ENCODE measurements at places on chromosomes 4 and X.

GRCh38 chr4:1021386-1022050 is 10.1 kb downstream of the FGFRL1 start:
- DNase-seq: no peak

DNA sequence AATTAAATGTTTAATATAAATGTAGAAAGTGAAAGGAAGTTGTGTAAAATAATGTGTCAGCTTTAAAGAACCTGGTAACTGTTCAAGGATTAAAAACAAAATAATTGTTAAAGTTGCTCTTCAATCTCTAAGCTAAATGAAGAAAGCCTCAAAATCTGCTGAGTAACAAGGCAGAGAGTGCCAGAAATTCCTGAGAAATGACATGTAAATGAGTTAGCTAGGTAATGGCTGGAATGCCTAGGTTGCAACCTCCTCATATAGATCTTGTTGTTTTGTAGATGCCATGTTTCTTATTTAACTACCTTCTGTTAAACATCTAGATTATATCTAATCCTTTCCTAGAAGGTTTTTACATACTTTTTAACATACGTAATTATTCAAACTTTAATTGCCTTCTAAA is 763.6 kb upstream of the AGA start:
- DNase-seq: no peak

GRCh38 chr4:181971411-181971810 is 271.8 kb upstream of the TENM3 start:
- DNase-seq: no peak

DNA sequence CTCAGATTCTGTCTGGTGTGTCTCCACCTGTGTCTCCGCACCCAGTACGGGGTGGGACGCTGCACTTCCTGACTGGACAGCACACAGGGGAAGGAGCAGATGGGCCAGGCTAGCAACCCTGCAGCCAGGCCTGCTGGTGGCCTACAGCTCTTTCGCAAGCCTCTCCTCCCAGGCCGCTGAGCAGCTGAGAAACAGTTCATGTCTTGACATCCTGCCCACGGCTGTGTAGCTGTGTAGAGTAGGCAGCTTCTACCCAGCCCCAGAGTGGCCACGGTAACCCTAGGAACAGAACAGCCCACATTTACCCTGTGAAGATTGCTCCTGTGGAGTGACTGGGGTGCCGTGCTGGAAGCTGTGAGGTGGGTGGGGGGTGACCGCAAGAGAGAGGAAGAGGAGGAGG is 38.9 kb downstream of the CCNQ start:
- DNase-seq: no peak

GRCh38 chrX:46754586-46755061 is 4.3 kb downstream of the SLC9A7 start:
- DNase-seq: no peak

DNA sequence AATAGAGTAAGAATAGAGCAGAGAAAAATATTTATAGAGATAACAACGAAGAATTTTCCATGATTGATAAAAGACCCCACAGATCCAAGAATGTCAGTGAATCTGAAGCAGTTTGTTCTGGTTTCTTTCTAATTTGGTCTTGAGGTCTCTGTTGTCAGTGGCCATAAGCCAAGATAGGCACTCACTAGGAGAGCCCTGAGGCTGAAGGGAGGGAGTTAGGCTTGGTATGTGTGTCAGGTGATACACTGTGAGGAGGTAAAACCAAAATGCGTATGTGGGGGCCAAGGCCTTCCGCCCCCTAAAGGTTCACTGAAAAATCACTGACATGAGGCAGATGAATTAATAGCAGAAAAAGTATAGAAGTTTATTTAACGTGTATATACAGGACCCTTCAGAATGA is 382.3 kb upstream of the HTR2C start:
- no peak for DNase-seq

GRCh38 chr4:31803526-31804195 is 1083.5 kb downstream of the PCDH7 start:
- no peak for DNase-seq

DNA sequence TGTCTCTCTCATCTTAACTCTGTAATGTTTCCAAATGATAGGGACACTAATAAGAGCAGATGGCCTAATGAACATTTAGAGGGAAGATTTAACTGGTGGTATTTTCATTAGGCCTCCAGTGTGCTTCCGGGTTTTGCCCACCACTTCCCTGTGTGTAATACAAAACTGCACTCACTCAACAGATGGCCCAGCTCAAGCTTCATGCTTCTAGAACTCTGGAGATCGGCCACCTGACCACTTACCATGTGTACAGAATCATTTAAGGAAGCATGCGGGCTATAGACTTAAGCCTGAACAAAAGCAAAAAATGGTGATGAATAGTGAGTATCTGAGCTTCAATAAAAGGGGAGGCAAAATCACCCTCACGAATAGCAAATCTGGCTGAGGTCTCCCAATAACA is 89.3 kb downstream of the SH2D1A start:
- no peak for DNase-seq

- no peak for DNase-seq
These were observed 236.6 kb upstream of the PCDH18 start for GRCh38 chr4:137768881-137769280.

GRCh38 chr4:148101235-148101634 is 341.0 kb downstream of the NR3C2 start:
- DNase-seq: no peak

DNA sequence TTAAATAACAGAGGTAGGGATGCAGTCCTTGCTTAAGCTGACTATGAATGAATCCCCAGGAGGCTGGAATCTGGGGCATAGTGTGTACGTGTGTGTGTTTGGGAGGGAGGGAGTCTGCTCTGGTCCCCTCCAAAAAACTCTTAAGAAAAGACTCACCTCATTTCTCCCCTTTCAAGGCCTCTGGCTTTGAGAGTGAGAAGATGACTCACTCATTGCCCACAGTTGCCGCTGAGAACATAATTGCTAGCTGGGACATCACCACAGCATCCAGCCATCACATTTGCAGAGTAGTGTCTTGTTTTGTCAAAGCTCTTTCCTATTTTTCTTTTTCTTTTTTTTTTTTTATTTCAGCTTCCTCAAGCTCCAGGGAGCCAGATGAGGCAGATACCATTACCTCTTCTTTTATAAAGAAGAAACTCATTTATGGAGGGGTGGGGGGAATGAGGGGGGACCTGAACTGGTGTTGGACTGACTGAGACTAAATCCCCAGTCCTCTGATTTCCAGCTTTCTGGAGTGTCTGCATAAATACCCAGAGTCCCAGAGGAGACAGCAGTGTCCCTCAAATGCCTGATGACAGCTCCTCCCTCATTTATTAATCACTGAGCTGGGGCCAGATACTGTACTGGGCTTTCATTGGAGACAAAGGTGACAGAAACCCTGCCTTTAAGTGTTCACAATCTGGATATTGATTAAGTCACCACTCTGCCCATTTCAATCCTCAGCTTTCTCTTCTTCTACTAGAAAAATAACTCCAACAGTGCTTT is 61.9 kb upstream of the LAS1L start:
- DNase-seq: no peak

DNA sequence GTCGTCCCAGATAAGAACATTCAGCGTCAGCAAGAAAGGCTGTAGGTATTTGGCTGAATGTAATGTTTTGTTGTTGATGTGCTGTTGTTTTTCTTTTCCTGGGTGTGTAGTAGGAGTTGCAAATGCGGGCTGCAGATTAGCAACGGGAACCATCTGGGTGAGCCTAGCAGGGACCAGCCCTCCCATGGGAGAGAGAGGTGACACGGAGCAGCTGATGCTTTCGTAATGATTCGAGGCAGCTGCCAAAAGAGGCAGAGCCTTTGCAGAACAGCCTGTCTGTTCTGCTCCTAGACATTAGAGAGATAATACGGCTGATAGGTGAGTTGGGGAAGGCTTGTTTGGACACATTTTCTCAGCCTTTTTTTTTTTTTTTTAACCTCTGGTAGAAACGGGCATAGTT is 25.3 kb downstream of the ARSF start:
- peak; percentile 6 for DNase-seq

- DNase-seq: no peak
These were observed 31.6 kb upstream of the RPS6KA6 start for GRCh38 chrX:84219551-84219950.

- DNase-seq: no peak
These were observed 1289.6 kb upstream of the TENM3 start for GRCh38 chr4:180953572-180953971.

DNA sequence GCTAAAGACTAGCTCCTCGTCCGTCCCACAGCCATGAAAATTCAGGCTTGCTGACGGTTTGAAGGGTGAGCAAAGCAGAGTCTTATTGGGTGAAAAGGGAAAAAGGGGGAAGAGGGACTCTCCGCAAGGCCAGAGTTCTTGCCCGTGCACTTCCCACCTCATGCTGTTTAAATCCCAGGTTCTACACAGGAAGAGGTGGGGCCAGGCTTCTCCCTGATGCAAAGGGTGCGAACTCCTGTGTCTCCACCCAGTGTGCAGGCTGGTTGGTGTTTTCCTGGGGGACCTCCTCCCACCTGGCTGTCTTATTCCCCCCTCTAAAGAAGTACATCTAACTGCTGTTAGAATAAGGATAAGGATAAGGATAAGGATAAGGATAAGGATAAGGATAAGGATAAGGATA is 18.0 kb upstream of the LANCL3 start:
- no peak for DNase-seq

- no peak for DNase-seq
These were observed 387.9 kb upstream of the RPS6KA3 start for GRCh38 chrX:20654596-20655106.

- DNase-seq: no peak
These were observed 394.4 kb upstream of the ADGRL3 start for GRCh38 chr4:60805500-60806313.

- DNase-seq: peak; percentile 20
These were observed 69.2 kb upstream of the PNPLA4 start for GRCh38 chrX:7996414-7996813.

DNA sequence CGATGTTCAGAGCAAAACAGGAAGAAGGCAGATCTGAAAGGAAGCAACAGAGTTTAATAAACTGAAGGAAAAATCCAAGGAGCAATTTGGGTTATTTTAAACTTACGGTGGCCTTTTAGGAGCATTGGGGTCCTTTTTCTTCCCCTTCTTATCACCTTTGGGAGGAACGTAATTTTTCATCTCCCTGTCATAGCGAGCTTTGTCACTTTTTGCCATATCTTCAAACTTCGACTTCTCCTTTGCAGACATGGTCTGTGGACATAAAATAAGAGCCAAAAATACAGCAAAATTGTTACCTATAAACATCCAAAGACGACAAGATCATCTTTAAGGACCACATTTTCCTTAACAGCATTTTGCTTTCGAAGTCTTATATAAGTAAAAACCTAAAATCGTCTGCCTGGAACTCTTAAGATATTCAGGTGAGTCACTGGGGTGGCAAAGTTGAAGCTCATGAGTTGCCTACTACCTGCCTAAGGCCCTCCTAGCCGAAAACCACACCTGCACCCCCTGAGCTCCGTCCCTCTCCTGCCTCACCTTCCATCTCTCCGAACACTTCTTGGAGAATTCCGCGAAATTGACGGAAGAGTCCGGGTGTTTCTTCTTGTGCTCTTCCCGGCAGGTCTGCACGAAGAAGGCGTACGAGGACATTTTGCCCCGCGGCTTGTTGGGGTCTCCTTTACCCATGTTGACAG is 1.0 kb downstream of the HMGB2 start:
- no peak for DNase-seq

GRCh38 chr4:78923464-78924312 is 15.6 kb downstream of the PAQR3 start:
- no peak for DNase-seq

DNA sequence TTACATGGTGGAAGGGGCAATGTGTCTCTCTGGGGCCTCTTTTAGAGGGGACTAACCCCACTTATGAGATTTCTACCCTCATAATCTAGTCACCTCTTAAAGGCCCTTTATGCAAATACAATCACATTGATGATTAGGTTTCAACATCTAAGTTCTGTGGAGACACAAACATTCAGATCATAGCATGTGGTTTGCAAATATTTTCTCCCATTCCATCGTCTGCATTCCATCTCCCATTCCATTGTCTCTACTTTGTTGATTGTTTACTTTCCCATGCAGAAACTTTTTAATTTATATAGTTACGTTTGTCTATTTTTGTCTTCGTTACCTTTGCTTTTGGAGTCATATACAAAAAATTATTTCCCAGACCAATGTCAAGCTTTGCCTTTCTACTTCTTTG is 927.5 kb upstream of the INTU start:
- no peak for DNase-seq

DNA sequence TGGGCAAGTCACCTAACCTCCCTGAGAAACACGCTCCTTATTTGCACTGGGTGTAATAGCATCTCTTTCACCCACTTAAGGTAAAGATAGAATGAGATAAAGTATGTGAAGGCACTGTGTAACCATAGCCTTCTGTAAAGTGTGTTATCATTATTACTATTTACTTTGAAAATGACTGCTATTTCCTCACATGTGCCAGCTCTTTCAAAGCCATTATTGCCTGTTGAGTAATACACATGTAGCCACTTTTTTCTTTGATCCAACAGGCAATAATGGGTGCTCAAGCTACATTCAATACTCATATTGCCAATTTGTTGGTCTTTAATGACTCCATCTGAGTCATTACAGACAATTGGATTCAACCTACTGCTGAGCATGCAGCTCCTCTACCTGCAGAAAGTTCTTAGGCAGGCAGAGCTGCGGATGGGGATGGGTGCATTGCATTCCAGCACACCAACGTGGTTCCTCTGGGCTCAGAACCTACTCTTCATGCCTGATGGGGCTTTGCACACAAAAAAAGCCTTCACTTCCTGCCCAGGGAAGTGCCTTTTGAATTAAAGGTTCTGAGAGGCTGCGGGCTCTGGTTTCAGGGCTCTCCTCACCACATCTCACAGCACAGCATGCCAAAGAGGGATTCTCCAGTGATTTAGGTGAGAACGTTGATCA is 9.7 kb downstream of the PTCHD1 start:
- DNase-seq: no peak

DNA sequence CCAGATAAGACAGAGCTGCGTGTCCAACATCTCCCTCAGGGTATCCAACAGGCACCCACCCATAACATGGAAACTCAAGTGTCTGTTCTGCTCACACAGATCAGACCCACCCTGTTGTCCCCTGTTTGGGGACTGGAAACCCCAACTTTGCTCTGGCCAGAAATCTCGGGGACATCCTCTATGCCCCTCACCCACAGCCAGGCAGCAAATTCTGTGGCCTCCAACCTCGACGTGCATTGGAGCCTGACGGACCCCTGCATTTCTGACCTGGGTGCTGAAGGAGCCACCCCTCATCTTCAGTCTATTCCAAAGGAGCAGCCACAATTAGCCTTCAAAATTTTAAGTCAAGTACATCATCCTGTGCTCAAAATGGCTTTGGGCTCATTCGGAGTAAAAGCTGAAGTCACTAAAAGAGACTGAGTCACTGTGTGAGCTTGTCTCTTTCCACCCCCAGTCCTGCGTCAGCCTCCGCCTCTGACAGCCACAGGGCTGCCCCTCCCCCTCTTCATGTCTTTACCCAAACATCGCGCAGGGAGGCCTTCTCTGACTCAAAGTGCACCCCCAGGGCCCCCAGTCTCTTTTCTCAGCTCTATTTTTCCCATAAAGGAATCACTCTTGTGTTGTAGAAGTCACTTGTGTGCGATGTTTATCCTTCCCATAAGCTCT is 24.4 kb upstream of the PDE6B start:
- DNase-seq: no peak

DNA sequence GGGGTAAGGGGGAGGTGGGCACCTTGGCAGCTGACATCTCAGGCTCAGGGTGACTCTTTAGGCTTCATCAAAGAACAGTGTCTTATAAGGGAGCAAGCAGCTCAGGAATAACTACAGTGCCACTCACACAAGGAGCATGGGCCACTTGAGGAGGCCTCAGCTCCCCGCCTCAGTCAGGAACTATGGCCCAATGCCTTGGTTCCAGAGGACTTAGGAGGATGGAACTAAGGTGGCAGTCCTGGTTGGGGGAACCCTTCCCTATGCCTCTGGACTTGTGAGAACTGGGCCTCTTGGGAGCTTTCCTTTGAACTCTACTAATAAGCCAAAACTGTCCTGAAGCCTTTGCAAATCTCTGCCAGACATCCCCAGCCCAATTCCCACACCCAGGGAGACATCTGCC is 160.6 kb downstream of the EFNB1 start:
- DNase-seq: no peak
